ENCODE measurements at places on chromosomes 13 and 19. TPM values are rescaled to one million over a fixed set of nuclear protein-coding genes. Genes with fewer than 3 reads are reported as not detected.

DNA sequence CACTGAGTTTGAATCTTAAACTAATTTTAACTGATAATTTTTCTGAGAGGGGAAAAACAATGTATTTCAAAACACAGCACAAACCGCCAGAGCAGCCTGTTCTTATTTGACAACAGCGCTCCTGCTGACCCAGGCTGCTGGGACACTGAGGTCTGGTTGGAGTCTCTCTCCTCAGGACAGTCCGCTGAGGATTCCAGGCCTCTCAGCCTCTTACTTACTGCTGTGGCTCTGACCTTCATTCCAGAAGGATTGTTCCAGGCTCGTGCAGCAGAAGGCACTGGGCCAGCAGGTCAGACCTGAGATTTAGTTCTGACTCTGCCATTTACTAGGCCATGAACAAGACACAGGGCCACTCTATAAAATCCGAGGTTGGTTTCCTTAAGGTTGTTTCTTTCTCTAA, 393.6 kb downstream of the TDRD3 start:
- H3K27ac ChIP-seq, result no peak overlapping the region
- no peaks in the 10 kb centered on the region for H3K36me3 ChIP-seq
- no peak overlapping the region for H3K4me3 ChIP-seq
- DNase-seq, result no peak
- no peaks in the 10 kb centered on the region for H3K27me3 ChIP-seq
- H3K4me1 ChIP-seq, result no peaks in the 10 kb centered on the region

- H3K4me3 ChIP-seq, result no peak overlapping the region
- no peaks in the 10 kb centered on the region for H3K36me3 ChIP-seq
- peak overlapping the region; percentile 67 for H3K27ac ChIP-seq
- H3K4me1 ChIP-seq, result peaks cover 53% of the 10 kb centered on the region
These were observed 4.2 kb downstream of the EPS15L1 start for GRCh38 chr19:16467581-16467980.

DNA sequence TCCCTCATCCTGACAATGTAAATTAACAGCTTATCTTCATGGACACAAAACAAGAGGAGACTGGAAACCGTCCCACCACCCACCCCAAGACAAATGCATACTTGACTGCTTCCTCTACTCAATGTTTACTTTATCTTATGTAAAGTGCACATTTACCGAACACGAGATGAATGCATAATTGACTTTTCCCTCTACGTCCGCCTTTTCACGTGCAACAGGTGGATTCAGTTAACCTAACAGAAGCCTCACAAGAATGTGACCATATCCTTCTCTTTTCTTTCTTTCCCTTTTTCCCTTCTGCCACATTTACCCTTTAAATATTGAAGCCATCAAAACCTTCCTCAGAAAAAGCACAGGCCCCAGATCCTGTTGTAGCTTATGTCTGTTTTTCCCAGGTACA, 468.0 kb downstream of the UQCRFS1 start:
- no peaks in the 10 kb centered on the region for H3K36me3 ChIP-seq
- no peak for DNase-seq
- H3K27ac ChIP-seq, result no peak overlapping the region
- H3K4me1 ChIP-seq, result no peaks in the 10 kb centered on the region

DNA sequence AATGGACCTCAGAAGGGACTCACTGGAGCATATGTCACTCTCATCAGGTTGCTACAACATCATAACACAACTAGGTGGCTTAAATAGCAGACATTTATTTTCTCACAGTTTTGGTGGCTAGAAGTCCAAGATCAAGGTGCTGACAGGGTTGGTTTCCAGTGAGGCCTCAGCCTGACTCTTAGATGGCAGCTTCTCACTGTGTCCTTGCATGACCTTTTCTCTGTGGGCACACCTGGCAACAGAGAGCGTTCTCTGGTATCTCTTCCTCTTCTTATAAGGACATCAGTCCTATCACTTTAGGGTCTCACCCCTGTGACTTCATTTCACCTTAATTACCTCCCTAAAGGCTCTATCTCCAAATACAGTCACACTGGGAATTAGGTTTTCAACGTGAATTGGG, 74.5 kb downstream of the CYSLTR2 start:
- no peaks in the 10 kb centered on the region for H3K27me3 ChIP-seq
- H3K4me1 ChIP-seq, result no peaks in the 10 kb centered on the region
- H3K27ac ChIP-seq, result no peak overlapping the region
- no peak for DNase-seq
- H3K36me3 ChIP-seq, result no peaks in the 10 kb centered on the region
- no peak overlapping the region for H3K4me3 ChIP-seq

DNA sequence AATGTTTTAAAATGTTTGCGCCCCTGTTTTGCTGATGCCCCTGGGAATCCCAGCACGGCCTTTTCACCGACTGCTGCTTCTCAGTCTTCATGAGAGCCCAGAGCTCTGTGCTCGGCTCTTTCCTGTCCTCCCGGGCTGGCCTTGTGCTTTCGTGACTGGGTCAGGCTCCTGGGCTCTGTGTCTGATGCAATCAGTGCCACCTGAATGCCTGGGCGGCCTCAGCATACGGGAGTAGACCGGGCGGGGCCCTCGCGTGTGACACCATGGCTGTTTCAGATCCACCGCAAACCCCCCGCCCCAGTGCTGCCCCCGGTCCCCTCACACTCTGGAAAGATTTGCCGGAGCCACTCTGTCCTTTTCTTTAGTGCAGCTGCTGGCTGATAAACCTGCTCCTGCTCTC, 21.4 kb downstream of the PABPC3 start:
- no peaks in the 10 kb centered on the region for H3K27me3 ChIP-seq
- H3K4me3 ChIP-seq, result no peak overlapping the region
- DNase-seq, result no peak

PRX gene
- total RNA-seq, result 7.3 TPM

GRCh38 chr19:40090241-40091204, at the start of gene ZNF780A:
Gene ZNF780A (minus strand): TSS chr19:40090943. CDS start chr19:40084753, 6,190 bp downstream.
- peaks cover 7% of the 10 kb centered on the region for H3K4me1 ChIP-seq
- H3K4me3 ChIP-seq, result peak within 1 kb of the TSS; percentile 23
- H3K27me3 ChIP-seq, result no peaks in the 10 kb centered on the region
- DNase-seq, result peak; percentile 77
- H3K36me3 ChIP-seq, result no peaks in the 10 kb centered on the region

LILRB3 gene
- 4.4 TPM for total RNA-seq

GRCh38 chr13:35789335-35790165, 313.1 kb upstream of the MAB21L1 start:
- no peak overlapping the region for H3K27ac ChIP-seq
- H3K4me1 ChIP-seq, result no peaks in the 10 kb centered on the region
- H3K27me3 ChIP-seq, result no peaks in the 10 kb centered on the region
- H3K36me3 ChIP-seq, result no peaks in the 10 kb centered on the region
- H3K4me3 ChIP-seq, result no peak overlapping the region

GRCh38 chr19:32977280-32977679, 5.2 kb downstream of the FAAP24 start:
- no peaks in the 10 kb centered on the region for H3K4me1 ChIP-seq
- H3K36me3 ChIP-seq, result no peaks in the 10 kb centered on the region
- H3K27me3 ChIP-seq, result no peaks in the 10 kb centered on the region
- no peak for DNase-seq
- H3K27ac ChIP-seq, result no peak overlapping the region
- no peak overlapping the region for H3K4me3 ChIP-seq

DNA sequence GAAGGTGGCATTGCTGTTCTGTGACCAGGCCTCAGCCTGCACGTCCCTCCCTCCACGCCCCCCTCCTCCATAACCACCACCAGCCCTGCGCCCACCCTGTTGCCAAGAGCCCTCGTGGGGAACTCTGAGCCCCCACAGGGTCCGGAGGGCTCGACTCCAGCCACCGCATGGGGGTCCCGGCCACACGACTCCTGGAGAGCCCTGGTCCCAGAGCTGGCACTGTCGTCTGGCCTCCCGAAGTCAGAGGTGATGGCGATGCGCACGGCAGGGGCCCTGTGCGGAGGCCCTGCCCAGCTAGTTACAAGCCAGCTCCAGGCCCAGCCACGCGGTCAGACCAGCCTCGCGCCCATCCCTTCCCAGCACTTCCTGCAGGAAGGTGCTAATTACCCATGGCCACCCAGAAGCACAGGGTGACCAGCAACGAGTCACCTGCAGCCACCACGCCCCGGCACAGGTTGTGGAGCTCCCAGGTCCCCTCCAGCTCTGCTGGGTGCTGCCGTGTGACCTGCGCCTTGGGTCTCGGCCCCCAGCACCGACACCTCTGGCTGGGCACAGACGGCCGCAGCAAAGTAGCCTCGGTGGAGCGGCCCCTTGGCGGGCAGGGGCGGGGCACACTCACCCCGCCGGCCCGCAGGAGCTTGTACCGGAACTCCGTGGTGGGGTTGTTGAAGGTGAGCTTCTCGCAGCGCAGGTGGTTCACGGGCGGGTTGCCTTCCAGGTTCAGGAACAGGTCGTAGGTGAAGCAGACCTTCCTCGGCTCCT, 49.6 kb downstream of the MLLT1 start:
- H3K4me1 ChIP-seq, result peaks cover 33% of the 10 kb centered on the region
- DNase-seq, result no peak
- H3K27me3 ChIP-seq, result no peaks in the 10 kb centered on the region
- H3K36me3 ChIP-seq, result peaks cover 18% of the 10 kb centered on the region

CALR3 gene
- 0.58 TPM for total RNA-seq

PGLYRP2 gene
- total RNA-seq, result not detected

- DNase-seq, result peak; percentile 87
- no peaks in the 10 kb centered on the region for H3K4me1 ChIP-seq
- no peak overlapping the region for H3K27ac ChIP-seq
- no peaks in the 10 kb centered on the region for H3K27me3 ChIP-seq
These were observed 194.1 kb downstream of the KLF12 start for GRCh38 chr13:73940098-73940497.

- no peaks in the 10 kb centered on the region for H3K27me3 ChIP-seq
- H3K27ac ChIP-seq, result no peak overlapping the region
- no peaks in the 10 kb centered on the region for H3K36me3 ChIP-seq
- no peak for DNase-seq
- no peaks in the 10 kb centered on the region for H3K4me1 ChIP-seq
- no peak overlapping the region for H3K4me3 ChIP-seq
These were observed 242.2 kb upstream of the EDNRB start for GRCh38 chr13:78160793-78161192.

- no peaks in the 10 kb centered on the region for H3K27me3 ChIP-seq
- no peak overlapping the region for H3K27ac ChIP-seq
- H3K4me3 ChIP-seq, result no peak overlapping the region
- H3K4me1 ChIP-seq, result no peaks in the 10 kb centered on the region
- peaks cover 31% of the 10 kb centered on the region for H3K36me3 ChIP-seq
- no peak for DNase-seq
These were observed 42.1 kb downstream of the TUBGCP3 start for GRCh38 chr13:112545856-112546255.

- H3K4me3 ChIP-seq, result no peak overlapping the region
- no peaks in the 10 kb centered on the region for H3K36me3 ChIP-seq
- peaks cover 9% of the 10 kb centered on the region for H3K4me1 ChIP-seq
- DNase-seq, result no peak
- no peaks in the 10 kb centered on the region for H3K27me3 ChIP-seq
These were observed 103.7 kb downstream of the IRS2 start for GRCh38 chr13:109682534-109683244.

DNA sequence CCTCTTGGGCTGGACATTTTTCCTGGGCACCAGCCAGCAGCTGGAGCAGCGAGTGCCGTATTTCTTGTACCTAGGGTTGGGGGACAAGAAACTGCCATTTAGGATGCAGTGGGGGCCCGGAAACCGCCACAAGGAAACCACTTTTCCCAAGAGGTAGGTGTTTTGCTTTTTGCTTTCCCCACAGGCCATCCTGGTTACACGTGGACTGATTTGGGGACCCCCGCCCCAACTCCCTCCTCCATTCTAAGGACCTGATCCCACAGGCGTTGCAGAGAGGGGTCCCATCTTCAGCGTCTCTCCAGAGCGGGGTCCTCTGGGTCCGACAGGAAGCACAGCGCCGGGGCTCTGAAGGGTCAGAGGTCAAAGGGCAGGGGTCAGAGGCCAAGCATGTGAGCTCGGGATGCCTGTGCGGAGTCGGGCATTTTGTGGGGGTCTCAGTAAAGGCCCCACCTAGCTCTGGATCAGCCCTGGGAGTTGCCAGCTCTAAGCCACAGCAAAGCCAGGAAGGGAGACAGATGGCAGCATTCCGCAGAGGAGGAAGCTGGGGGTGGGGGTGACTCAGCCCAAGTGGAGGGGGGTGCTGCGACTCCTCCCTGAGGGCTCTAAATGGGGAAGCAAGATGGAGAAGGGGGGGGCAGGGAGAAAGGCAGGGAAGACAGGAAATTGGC, 4.3 kb downstream of the ZGLP1 start:
- no peaks in the 10 kb centered on the region for H3K36me3 ChIP-seq
- H3K27me3 ChIP-seq, result no peaks in the 10 kb centered on the region
- DNase-seq, result no peak
- H3K4me1 ChIP-seq, result no peaks in the 10 kb centered on the region
- H3K27ac ChIP-seq, result no peak overlapping the region

DNA sequence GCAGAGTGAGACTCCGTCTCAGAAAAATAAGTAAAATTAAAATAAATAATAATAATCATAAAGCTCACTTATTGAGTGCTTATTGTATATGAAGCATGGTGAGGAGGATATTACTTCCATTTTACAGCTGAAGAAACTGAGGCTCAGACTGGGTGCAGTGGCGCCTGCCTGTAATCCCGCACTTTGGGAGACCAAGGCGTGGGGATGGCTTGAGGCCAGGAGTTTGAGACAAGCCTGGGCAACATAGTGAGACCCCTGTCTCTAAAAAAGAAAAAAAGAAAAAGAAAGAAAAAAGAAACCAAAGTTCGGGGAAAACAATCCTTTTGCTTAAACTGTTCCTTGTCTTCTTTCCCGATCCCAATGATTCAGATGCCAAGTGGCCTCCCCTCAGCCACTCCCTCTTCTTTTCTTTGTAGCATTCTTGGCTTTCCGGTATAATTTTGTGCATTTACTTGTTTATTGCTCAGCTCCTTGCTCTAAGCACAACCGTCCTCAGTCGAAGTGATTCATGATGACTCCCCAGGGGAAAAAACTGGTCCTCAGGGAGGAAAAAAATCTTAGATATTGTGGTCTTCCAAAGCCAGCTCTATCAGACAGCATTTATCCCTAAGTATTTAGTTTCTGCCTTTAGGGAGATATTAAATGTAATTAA, 965 bp upstream of the EIF3G start:
- DNase-seq, result no peak
- H3K27ac ChIP-seq, result peak overlapping the region; percentile 83
- peaks cover 27% of the 10 kb centered on the region for H3K36me3 ChIP-seq
- no peaks in the 10 kb centered on the region for H3K27me3 ChIP-seq

DNA sequence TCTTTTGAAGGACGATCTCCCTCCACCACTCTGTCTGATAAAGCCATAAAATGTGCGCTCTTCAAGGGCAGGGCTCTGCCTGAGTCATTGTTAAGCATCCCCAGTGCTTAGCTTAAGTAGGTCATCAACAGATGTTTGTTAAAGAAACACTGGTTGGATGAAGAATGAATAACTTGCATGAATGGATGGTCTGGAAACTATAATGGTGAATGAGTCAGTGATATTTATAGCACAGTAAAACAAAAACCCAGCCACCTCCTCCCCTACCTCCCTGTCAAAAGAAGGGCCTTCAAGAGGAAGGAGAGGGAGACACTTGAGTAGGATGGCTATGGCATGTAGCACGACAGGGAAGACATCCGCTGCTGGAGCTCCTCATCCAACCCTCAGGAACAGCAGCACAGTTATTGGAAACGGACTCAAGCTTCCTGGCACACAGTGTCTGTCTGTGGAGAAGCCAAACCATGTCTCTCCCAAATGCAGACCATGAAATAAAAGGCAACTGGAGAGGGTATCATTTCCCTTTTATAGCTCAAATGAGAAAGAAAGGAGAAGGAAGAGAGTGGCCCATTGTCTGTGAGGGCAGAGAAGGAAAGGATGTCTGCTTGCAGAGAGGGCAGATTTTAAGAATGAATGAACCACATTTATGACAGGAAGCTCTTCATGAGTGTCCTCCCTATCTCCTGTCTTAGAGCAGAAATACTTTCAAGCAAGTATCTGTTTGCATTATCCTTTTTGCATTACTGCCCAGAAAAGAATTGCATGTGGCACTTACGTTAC, 183.5 kb upstream of the UBL3 start:
- H3K4me1 ChIP-seq, result no peaks in the 10 kb centered on the region
- DNase-seq, result no peak
- H3K4me3 ChIP-seq, result no peak overlapping the region
